ENCODE measurements at places on chromosomes 1 and 21.

- DNase-seq: no peak
These were observed 45.2 kb downstream of the PTPRU start for GRCh38 chr1:29281571-29281970.

DNA sequence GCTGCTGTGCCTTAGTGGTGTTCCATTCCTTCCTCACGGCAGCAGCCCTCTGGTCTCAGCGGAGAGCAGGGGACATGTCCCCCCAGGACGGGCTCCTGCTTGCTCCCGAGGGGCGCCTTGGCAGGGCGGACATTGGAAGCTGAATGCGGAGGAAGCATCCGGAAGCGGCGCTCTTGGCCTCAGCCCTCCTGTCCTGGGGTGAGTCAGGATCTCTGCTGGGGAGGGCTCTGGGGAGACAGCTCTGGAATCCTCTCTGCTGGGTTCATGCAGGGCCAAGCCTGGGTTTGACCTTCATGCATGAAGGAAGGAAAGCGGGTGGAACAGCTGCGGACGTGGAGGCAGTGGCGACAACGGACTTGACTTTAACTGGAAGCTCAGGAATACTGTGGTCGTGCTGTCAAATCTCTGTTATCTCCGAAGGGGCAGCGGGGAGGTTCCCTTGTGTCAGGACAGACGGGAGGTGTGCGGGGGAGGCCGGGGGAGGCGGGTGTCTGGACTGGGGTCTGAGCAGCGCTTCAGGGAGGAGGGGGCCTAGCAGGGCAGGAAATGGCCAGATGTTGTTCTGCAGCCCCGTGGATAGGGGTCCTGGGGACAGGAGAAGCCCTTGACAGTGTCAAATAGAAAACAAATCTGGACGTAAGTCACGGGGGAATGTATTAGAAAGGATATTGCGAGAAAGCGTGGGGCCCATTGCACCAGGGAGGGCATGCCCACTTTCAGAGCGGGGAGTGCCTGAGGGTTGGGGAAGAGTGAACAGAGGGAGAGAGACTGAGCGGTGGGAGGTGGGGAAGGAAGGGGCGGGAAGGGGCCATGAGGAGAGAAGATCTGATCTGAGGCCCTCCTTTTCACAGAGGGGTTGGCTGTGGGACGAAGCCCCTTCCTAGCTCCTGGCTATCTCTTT is 26.6 kb downstream of the CRYAA start:
- DNase-seq: no peak

- no peak for DNase-seq
These were observed 13.2 kb downstream of the KANK4 start for GRCh38 chr1:62306065-62306464.

GRCh38 chr1:39043513-39043912 is 17.4 kb downstream of the NDUFS5 start:
- no peak for DNase-seq

GRCh38 chr1:176090766-176091165 is 116.3 kb downstream of the COP1 start:
- no peak for DNase-seq

DNA sequence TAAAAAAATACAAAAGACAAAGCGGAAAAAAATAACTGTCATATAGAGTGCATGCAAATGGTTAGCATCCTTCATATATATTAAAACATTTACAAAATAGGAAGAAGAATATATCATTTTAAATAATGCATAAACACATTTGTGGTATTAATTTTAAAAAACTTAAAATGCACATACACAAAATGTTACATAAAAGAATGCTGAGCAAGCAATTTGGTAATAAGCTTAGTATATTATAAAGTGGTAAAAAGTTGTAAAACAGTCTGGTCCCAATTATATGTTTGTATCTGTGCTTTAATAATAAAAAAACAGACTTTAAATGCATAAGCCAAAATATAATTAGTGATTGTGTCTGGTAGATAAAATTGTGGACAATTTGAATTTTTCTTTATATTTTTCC is 394.6 kb downstream of the USH2A start:
- DNase-seq: no peak

- DNase-seq: no peak
These were observed 17.1 kb downstream of the RGL1 start for GRCh38 chr1:183821889-183822611.

DNA sequence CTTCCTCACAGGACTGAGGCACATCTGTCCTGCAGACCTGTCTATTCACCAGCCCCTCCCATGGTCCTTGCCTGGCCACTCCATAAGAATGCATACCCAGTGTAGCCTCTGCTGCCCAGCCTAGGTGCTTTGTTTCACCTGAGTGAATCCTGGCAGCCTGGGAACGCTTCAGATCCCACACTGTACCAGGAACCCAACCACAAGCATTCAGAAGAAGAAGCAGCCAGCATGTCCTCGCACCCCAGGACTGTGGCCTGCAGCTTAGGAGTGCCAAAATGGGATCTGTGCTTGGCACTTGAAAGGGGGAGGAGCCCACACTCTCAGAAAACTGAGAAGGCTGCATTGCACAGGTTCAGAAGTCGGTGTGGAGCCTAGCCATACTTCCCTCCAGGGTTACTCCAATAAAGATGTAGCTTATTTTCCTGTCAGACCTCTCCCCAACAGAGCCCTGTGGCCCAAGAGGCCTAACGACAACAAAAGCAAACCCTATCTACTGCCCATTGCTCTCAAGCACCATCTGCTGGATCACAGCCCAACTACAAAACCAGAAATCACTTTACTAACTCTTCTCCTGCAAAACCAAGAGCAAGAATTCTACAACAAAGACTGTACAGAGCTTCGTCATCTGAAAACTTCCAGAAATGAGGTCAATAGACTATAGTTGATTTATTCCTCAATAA is 923.1 kb upstream of the NEGR1 start:
- no peak for DNase-seq

DNA sequence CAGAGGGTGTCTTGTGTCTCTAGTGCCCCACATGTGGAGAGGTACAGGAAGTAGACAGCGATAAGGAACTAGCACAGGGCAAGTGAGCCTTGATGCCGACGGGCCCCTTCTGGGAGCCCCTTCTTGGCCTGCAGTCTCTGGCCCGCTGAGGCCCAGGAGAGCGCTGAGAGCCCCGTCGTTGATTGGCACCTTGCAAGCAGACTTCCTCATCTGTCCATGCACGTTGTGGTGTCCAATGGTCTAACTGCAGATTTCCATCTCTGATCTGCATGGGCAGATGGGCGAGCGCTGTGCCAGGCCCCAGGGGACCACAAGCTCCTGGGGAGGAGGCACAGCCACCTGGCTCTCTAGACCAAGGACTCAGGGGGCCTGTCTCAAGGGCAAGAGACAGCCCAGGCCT is 32.4 kb downstream of the PLEKHA6 start:
- DNase-seq: no peak

DNA sequence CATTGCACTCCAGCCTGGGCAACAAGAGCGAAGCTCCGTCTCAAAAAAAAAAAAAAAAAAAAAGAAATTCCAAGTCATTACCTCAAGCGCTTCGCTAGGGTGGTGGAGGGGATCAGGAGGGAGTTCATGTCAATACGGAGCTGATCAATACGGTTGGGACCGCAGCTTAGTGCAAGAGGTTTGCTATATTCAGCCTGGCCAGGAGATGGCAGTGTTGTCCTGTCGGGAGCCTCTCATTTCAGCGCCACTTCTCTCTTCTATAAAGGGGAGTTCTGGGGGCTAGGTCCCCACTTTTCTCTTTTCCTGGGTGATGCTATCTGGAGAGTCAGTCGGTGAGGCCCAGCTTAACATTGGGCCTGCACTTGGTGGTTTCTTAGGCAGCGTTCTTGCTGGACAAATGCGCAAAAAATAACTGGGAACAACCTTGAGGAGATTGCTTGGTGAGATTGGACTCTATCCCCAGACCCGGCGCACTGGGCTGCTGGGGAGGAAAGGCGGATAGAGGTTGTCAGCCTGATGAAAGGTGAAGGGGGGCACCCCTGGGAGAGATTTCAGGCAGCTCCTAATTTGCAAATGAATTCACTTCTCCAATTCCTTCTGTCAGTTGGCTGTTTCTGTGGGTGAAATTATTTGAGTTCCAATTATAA is 40.4 kb downstream of the KIAA0040 start:
- DNase-seq: peak; percentile 45

DNA sequence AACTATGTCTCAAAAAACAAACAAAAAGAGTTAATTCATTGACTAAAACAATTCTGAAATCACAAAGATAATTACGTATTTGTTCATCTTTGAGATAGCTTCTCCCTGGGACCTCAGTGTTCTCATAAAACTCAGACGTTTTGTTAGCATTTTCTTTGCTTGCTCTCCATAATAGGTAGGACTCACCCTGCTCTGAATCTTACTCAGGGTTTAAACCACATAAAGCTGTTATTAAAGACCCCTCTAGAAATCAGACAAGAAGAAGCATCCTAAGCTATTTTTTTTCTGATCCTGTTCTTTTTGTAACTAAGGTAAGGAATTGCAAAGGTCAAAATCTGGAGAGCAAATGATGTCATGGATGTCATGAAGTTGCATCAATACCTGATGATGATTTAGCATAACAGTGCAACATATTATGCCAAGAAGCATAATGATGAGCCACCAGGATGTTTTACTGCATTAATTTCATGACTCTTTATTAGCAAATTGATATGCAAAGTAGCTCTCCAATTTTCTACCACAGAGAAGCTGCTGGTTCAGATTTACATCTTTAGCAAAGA is 2.4 kb downstream of the FBXO42 start:
- DNase-seq: no peak

DNA sequence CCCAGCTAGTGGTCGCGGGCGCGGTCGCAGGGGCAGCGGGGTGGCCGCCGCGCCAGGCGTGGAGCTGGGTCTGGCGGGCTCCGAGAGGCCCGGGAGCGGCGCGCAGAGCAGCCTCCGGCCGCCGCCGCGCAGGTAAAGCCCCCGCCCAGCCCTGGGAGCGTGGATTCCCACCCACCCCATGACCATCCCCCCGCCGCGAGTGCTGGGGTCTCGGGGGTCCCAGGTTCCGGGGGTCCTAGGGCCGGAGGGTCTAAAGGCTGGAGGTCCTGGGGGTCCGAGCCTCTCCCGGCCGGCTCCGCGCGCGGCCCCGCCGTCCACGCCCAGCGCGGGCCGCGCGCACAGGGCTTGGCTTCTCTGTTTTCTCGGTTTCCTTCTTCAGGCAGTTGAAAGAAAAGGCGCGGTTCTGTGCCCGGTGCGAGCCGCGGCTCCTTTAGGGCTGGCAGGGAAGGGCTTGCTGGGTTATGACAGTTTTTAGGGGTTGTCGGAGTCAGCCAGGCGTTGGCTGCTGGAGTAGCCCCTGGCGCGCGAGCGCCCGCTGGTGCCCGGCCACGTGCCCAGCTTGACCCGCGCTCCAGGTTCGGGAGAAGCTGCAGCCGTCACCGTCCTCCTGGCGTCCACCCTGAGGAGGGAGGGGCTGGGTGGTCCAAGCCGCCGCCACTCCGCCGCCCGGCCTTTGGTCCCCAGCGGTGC is 359 bp downstream of the LRRC3 start:
- peak; percentile 5 for DNase-seq

DNA sequence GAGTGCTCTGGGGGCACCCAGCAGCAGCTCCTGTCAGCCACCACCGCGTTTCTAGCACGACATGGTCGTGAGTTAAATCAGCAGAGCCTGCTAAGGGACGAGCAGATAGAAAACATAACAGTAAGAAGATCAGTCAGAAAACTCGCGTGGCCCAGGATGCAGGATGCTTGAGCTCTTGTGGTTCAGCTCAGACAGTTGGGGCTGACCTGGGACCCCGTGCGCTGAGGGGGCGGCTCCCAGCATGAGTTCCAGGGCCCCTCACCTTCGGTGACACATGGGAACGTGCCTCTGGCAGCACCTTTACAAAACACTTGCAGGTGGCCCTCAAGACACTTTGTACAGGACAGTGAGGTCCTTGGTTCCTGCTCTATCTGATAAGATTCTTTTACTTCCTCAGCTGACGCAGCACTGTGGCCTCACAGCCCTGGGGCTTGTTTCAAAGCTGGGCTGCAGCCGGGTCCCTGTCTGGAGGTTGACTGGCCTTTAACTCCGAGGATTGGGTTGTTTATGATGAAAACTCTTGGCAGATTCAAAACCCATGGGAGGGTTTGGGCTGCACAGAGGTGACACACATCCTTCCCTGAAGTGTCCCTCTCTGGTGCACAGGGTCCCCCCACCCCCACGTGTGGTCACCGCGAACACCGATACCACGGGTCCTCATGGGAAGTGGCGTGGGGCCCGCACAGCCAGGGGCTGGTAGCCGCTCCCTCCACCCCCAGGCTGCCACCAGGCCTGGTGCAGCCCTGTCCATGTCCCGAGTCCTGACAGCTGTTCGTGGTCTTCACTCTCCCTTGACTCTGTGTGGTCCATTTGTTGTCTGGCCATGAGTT is 65.3 kb upstream of the COL6A1 start:
- DNase-seq: no peak

- no peak for DNase-seq
These were observed 80.0 kb downstream of the VCAM1 start for GRCh38 chr1:100799548-100799947.

- no peak for DNase-seq
These were observed 67.2 kb downstream of the TTLL7 start for GRCh38 chr1:83931658-83932253.

DNA sequence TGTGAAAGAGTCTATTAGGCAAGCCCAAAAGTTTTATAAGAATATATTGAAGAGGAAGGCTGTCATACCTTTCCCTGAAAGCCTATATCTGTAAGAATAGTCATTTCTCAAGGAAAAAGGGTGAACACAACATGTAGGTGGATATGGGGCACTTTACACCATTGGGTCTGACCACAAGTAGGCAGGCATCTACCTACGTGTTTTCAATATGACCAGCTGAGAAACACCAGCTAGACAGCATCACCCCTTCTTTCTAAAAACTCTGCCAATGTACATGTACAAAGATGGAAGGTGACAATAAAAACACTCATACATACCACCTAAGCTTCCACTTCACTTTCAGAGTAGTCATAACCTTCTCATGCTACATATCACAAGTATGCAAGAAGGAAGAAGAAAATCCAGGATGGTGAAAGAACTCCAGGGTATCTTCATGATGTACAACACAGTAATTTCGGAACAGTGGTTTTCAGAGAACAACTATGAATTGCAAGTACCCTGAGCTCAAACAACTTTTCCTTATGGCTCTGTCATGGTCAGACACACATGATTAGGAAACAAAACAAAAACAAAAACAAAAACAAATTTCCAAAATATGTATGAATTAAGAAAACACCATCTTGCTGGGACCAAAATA is 98.5 kb upstream of the ADGRL2 start:
- no peak for DNase-seq

GRCh38 chr1:202343652-202344349 is 2.1 kb upstream of the UBE2T start:
- DNase-seq: no peak

- DNase-seq: no peak
These were observed 214.2 kb downstream of the CHRM3 start for GRCh38 chr1:239600588-239600987.

- no peak for DNase-seq
These were observed 60.4 kb downstream of the FYB2 start for GRCh38 chr1:56758794-56759193.

- DNase-seq: no peak
These were observed 691 bp upstream of the MPZL1 start for GRCh38 chr1:167720965-167721616.

DNA sequence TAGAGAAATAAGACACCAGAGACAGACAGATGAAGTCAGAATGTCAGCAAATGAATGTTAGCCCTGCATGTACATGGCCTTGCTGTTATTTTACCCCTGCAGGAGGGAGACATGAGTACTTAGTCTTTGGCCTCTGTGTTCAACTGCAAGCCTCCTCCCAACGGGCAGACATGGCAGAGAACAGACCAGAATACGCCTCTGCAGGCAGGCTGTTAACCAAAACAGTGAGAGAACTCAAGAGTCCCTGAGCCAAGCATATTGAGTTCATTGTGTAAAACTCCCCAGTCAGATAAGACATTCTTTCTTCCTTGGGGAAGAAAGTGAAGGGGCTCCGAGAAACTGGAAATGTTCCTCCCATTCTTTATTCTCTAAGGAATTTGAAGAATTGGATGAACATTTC is 150.9 kb downstream of the PHTF1 start:
- no peak for DNase-seq

- DNase-seq: no peak
These were observed 119.2 kb upstream of the BARHL2 start for GRCh38 chr1:90836345-90836679.

All from stimulated activated CD8-positive, alpha-beta memory T cell treated with anti-CD3 and anti-CD28 coated beads, Interleukin-12 subunit alpha, Interleukin-12 subunit beta, amount 100 ng/mL, for 4 hours (primary cell).